ENCODE measurements at places on chromosomes 2 and 18.
A peak's percentile ranks its signal among the peaks of the same experiment; 100 is the strongest.

GRCh38 chr2:202494300-202495229 lies 118.4 kb downstream of the BMPR2 start:
- peak; percentile 23 for DNase-seq

GRCh38 chr18:44229693-44230108 lies 451.0 kb upstream of the SETBP1 start:
- no peak for DNase-seq

- no peak for DNase-seq
These were observed 17.1 kb downstream of the KRCC1 start for GRCh38 chr2:88038263-88039105.

GRCh38 chr2:52017646-52018235 lies 985.8 kb upstream of the NRXN1 start:
- no peak for DNase-seq

- DNase-seq, result no peak
These were observed 69.1 kb upstream of the FOXI3 start for GRCh38 chr2:88521445-88522073.

DNA sequence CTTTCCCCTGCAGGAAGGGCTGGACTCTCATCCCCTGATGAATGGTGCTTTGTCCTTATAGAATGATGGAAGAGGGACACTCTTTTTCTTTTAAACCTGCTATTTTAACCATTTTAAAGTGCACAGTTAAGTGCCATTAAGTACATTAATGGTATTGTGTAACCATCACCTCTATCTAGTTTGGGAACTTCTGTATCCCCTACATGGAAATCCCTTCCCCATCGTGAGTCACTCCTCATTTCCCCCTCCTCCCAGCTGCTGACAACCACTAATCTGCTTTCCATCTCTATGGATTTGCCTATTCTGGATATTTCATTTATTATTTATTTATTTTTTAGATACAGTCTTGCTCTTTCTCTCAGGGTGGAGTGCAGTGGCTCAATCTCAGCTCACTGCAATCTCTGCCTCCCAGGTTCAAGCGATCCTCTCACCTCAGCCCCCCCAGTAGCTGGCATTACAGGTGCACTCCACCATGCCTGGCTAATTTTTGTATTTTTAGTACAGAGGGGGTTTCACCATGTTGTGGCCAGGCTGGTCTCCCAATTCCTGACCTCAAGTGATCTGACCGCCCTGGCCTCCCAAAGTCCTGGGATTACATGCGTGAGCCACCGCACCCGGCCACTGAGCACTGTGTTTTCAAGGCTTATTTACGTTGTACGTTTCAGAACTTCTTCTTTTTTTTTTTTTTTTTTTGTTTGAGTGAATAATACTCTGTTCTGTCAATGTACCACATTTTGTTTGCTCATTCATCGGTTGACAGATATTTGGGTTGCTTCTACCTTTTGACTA lies 15.8 kb downstream of the DGKD start:
- DNase-seq, result no peak

- DNase-seq, result no peak
These were observed 4.2 kb upstream of the TWSG1 start for GRCh38 chr18:9330419-9330818.

- no peak for DNase-seq
These were observed 155.3 kb downstream of the RAD51AP2 start for GRCh38 chr2:17362956-17363355.

DNA sequence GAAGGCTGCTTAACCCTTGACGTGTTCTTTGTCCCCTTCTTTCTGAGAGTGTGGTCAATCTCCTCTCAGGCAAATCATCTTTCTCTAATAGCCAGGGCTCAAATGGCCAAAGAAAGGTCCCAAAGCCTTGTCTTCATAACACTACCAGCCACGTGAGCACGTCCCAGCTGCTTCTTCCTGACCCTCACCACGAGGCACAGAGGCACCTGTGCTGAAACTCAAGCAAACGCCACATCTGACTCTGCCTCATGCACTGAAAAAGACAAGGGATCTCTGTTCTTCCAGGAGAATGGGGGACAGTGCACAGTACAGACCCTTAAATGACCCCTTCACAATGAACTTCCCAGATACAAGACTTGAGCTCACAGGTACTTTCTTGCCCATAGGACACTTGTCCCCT lies 31.8 kb downstream of the BCL11A start:
- DNase-seq, result no peak

DNA sequence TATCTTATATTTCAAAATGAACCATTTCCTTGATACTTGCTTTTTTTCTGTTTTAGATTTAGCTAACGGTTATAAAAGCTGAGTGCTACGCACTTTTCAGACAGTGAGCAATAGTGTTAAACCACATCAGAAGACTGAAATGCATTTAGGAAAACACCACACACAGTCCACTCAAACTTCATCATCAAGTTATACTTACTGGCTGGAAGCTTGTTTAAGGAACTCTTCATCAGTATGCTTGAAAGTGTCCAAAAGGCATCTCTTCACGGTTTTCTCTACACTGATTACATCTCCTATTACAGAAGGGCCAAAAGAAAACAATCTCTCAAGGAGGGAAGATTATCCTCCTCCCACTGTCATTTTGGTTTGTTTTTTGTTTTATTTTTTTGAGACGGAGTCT lies 19.7 kb downstream of the ILKAP start:
- DNase-seq, result no peak

DNA sequence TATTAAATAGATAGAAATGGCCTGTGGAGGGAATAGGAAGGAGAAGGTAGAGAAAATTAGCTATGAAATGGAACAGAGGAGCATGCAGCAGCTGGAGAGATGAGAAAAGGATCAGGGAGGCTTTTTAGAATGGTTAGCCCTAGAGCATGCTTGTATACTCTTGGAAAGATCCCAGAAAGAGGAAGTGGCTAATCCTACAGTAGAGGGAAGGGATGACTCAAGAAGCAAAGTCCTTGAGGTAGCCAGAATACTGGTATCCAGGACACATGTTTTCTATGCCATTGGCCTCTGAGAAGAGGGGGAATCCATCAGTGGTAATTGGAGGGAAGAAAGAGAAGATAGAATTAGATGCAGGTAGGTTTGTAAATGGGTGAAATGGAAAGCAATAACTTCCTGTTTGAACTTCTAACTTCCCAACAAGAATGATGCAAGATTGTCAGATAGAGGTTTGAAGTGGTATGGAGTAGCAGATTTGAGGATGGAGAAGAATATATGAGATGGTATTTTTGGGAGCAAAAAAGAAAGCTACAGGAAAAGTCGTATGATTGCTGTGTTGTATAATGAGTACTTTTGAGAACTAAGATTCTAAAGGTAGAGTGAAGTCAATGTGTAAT lies 17.1 kb upstream of the OSBPL6 start:
- DNase-seq, result no peak

- DNase-seq, result no peak
These were observed 178.5 kb downstream of the THADA start for GRCh38 chr2:43417300-43417699.

DNA sequence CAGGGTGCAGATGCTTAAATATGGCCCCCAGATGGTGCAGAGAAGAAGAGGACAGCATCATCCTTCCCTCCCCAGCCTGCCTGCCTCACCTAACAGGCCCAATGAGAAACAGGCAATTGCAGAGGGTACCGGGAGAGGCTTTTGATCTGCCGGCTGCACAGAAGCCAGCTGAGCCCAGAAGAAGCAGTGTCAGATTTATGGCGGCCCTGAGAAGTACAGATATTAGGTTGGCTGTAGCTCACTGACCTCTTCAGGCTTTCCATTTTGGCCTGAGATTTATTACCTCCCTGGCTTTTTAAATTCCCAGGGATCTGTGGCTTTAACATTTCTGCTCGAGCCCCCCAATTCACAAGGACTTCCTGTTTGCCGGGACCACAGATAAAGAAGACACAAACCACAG lies 278.7 kb downstream of the EN1 start:
- no peak for DNase-seq

GRCh38 chr2:39593439-39594393 lies 72.0 kb upstream of the TMEM178A start:
- no peak for DNase-seq
